NCI-H187 treated with DMSO at 0.1 percent for 48 hours (cell line): ENCODE measurements at places on chromosomes 11 and 22.

GRCh38 chr11:130773244-130773820, 142.9 kb downstream of the SNX19 start:
- DNase-seq = no peak

DNA sequence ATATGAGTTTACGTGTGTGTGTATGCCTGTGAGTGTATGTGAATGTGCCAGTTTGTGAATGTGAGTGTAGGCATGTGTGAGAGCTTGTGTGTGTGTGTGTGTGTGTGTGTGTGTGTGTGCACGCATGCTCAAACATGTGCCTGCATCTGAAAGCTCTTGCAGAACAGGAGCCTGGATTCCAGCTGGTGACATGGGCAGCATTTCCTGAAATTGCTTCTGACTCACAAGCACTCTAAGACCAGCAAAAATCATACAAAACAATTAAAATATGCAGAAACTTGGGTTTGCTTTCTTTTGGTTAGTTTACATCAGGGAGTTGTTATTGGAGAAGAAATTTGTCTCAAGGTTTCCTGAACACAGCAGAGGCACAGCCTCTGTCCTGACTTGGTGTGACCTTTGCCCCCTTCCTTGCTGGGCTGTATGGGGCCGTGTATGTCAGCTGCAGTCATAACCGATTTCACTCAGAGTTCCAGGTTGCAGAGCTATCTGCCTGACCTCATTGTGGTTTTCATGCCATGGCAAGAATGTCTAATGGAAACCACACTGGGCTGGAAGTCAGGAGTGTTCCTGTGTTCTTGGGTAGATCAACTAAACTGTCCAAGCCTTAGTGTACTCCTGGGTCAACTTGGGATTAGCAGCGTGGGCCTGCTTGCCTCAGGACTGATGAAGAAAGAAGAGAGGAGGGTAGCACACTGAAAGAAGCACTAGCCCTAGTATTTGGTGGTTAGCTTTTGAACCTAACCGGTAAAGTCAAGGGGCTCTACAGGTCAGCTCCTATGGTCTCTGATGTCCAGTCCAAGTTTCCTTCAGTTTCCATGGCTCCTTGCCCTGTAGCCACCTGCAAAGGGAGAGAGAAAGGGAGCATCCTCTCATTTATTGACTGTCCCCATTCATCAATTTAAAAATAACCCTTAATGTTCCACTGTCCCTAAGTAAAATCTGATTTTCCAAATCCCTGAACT, 143.7 kb downstream of the SNX19 start:
- DNase-seq = no peak

DNA sequence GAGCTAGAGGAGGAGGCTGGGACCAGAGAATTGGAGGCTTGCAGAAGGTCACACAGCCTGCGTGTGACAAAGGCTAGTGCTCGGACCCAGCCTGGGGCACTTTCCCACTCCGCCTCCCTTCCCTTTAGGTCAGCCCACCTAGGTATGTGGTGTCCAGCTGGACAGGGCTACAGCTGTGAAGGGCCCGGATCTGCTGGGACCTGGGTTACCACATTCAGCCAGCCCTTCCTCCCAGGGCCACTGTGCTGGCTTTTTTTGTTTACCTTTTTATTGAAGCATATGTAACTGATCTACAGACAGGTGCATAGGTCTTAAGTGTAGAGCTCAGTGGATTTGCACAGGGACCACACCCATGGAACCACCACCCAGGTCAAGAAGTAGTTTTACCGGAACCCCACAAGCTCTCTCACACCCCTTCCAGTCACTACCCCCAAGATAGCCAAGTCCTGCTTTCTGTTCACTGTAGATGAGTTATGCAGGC, 8.7 kb downstream of the CAPN5 start:
- DNase-seq = no peak

DNA sequence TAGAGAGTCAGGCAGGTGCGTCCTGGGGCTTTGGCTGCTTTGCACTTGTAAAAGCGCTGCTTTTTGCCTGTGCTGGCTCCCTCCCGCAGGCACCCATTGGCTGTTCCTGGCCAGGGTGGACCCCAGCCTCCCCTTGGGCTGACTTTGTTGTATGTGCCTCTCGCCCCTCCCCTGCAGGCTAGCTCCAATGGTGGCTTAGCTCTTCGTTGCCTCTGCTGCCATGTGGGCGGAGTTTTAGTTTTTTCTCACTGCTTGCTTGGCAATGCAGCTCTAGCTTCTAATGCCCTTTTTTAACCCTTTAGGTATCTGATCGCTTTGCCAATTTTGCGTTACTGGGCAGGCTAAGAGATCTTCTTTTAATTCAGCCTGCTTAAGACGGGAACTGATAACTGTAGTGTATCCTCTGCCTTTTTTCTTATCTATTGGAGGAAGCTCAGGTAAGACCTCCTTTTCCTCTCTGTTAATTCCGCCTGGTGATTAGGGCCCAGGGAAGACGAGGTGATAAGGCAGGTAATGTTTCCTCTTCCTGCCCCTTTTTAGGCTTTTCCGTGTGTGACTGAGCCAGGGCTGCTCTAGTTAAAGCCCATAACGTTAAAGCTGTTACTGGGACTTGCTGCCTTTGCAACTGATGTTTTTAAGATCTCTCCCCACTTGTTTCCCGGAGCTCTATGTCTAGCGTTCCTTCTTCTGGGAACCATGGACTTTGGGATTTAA, 11.7 kb upstream of the GLYATL1 start:
- DNase-seq = no peak

- no peak for DNase-seq
Observed at GRCh38 chr22:33381531-33382406, 323.6 kb upstream of the SYN3 start.

DNA sequence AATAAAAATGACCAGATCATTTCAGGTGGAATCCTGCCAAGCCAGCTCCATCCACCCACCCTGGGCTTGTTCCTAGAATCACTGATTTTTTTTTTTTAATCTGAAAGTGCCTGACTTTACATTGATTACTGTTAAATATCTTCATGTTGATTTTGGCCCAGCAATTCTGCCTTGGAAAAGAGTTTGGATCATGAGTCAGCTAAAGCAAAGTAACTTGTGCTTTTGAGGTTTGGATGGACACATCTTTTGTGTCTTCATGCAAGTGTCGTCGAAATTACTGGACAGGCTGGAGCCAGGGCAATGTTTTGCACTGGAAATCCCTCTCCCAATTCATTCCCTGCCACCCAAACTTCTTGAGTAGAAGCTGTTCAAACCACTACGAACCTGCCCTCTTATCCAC, 164.0 kb upstream of the SYT13 start:
- DNase-seq = no peak

DNA sequence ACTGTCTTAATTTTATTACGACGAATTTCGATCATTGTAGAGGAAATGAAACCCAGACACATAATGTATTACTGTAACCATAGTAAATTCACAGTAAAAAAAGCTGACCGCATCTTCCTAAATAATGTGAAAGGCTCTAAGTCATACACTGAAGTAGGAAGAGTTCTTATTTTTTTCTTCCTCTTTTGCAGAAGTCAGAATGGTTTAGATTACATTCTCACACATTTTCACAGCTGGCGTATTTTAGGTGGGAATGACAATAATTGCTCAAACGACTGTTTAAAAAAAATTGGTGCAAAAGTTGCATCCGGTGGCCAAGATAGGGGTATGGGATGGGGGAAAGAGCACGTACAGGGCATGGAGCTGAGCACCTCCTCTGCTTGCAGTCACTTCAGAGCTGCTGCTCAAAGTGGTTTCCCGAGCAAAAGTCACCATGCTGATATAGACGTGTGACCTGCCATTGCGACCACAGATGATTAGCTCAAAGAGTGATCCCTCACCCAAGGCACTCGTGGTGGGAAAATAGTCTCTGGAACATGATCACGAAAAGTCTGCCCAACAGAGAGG, 35.3 kb downstream of the MMP13 start:
- DNase-seq = no peak

DNA sequence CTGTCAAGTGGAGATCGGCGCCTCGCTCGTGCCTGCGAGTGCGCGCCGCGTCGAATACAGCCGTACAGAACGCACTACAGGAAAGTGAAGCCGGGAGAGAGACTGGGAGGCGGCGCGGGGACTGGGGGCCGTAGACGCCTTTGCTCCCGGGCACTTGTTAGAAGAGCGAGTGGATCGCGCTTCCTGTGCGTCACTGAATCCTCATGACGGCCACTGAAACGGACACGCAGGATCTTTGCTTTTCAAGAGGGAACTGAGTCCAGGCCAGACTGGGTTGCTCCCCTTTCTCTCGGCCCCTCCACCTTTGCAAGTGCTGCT, 314 bp downstream of the RIC8A start:
- no peak for DNase-seq

DNA sequence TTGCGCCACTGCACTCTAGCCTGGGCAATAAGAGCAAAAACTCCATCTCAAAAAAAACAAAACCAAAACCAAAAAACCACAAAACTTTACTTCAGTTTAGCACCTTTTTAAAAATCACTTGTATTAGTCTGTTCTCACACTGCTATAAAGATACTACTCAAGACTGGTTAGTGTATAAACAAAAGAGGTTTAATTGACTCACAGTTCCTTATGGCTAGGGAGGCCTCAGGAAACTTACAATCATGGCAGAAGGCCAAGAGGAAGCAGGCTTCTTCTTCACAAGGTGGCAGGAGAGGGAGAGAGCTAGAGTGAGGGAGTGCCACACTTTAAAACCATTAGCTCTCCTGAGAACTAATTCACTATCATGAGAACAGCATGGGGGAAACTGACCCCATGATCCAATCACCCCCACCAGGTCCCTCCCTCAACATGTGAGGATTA, 261.3 kb downstream of the TMEM135 start:
- DNase-seq = no peak

GRCh38 chr22:22371031-22371541, 126.5 kb downstream of the VPREB1 start:
- no peak for DNase-seq

- no peak for DNase-seq
Observed at GRCh38 chr11:74670171-74670570, 61.1 kb downstream of the CHRDL2 start.

DNA sequence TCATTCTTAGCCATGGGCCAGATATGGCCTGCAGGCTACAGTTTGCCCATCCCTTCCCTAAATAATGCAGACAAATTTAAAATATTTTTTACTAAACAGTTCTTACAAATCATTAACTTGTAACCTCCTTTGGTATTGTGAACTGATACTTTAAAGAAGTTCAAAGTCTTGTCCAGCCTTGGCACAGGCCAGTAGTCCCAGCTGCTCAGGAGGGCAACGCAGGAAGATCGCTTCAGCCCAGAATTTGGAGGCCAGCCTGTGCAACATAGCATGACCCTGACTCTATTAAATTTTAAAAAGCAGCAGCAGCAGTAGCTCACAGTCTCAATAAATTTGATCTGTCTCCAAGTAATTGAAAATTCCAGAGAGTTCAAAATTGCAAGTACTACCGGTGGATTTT, 83.7 kb upstream of the ARHGAP32 start:
- no peak for DNase-seq

DNA sequence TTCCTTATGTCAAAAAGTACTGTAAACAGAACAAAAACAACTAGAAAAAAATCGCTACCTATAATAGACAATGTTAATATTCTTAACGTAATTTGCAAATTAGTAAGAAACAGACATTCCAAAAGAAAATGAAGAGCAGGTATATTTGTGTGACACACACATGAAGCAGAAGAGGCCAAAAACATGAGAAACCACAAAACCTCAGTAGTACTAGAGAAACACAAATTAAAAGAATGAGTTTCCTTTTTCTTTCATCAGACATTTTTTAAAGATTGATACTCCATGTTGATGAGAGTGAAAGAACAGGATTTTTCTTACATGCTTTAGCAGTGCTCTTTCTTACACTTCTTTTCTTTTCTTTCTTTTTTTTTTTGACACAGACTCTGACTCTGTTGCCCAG, 34.2 kb upstream of the PCF11 start:
- no peak for DNase-seq

DNA sequence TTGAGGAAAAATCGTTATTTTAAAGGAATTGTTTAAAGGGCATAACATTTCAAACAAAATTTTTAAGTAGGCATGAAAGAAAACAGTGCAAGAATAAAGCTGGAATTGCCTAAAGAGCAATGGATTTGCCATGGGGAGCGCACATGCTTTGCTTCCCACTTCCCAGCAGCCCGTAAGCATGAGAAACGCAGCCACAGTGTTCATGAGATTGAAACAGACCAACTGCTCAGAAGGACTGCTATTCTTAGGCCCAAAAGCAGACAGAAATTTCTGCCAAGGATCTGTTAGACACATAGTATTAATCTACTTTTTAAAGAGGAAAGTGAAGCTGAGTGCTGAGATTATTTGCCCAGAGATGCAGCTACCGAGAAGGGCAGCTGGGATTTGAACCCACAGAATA, 34.2 kb upstream of the TSKU start:
- no peak for DNase-seq

GRCh38 chr11:45737056-45737455, 67.9 kb upstream of the SLC35C1 start:
- DNase-seq = no peak

DNA sequence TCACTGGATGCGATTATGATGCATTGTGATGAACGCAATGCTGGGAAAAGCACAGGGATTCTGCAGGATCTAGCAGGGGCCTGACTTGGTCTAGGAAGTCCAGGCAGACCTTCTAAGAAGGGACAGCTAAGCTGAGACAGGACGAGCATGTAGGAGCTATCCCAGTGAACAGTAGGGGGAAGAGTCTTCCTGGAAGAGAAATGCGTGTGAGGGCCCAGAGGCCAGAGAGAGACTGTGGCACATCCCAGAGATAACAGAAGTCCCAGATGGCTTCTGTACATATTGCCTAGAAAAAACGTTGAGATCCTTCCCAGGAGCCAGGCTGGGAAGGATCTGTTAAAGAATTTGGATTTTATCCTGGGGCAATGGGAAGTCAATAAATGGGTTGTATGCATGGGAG, 24.6 kb downstream of the RCN1 start:
- no peak for DNase-seq

DNA sequence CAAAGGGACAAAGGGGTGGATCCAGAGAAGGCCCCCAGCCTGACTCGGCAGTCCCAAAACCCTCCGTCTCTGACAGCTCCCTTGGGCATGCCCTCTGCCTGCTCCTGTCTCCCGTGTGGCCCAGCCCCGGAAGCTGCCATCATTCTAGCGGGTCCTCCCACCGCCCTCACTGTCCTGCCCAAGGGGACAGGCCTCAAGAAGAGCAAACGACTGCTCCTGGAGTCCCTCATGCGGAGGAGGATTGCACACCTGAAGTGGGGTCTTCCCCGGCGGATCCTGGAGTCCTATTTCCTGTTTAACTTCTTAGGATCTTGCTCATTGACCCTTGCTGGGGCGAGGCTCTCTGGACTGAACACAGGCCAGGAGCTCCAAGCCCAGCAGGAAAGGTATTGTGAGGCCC, 2.6 kb upstream of the MEI1 start:
- DNase-seq = no peak

- no peak for DNase-seq
Observed at GRCh38 chr22:49046546-49047361, 780.9 kb downstream of the BRD1 start.

DNA sequence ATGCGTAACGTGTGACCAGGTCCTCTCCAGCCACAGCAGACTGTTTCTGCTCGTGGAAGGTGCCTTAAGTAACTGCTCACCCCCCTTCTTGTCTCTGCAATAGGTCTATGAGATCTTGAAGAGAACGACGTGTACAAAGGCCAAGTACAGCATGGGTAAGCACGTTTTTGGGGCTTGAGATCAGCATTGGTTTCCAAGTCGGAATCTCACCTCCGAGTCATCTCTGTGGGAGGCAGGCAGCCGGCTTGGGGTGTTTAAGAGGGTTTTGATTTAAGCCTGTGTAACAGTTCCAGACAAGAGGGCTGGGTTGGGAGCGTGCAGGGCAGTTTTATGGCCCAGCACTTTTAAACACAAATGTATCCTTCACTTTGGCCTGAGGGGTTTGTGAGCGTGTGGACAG, 30.1 kb downstream of the ANO1 start:
- DNase-seq = no peak

GRCh38 chr11:130536106-130537040, 87.9 kb downstream of the ADAMTS15 start:
- DNase-seq = no peak
